Eye (tissue), 1 donor: ENCODE measurements at places on chromosomes 3 and 15.
A peak's percentile ranks its signal among the peaks of the same experiment; 100 is the strongest.

DNA sequence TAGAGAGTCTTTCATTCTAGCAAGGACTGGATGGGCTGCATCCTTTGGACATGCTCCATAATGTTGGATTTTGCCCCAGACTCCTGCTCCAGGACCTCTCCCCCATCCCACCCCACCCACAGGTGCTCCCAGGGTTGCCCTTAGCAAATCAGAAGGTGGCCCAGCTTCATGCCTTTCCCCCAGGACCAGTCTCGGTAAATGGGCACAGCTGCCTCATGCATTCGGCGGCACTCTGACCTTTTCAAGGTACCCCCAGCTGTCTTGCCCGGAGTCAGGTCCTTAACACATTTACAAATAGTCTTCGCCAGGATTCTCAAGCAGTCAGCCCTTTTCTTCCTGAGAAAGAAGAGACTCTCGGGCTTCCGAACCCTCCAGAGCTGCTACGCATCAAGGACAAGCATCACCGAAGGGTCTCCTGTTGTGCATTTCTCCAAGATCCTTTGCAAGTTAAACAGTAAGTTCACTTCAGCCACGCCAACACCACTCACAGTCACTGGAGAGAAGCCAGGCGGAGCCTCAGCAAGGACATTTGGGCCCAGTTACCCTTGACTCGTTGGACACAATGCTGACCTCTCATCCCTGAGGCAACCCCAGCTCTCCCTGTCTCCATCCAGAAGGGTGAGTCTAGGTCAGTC lies 287.8 kb downstream of the FAM43A start:
- no peak for DNase-seq

- no peak for DNase-seq
These were observed 739 bp upstream of the AMOTL2 start for GRCh38 chr3:134374791-134375581.

DNA sequence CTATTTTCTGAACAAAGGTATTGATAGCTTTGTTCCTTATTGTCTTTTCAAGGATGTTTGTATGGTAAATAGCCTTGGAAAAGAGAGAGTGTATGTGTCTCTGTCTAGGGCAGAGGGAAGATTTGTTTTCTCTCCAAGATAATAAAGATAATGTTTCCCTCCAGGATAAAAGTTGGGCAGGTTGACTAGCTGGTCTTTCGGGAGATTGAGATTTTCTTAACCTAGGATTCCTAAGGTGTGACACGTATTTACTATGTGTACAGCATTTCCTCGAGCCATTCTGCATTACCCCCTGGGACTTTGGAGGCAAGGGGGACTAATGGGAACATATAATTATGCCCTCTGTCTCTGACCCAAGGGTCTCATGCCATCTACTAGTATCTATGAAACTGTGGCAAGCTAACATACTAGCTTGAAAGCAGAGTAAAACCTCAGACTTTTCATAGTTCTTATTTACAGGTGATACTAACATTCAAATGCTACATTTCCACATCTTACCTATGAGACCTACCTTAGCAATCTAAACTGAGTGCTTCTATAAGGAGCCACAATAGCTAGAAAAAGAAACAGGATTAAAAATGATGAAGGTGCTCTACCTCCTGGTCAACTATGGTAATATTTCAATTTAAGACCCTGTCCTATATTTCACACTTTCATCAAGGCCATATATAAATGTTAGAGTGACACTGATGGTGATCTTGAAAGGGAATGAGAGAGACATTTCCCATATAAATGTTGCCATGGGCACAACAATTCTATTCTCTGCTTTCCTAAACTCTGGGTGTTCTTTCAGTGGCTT lies 252.9 kb upstream of the CBLB start:
- no peak for DNase-seq

DNA sequence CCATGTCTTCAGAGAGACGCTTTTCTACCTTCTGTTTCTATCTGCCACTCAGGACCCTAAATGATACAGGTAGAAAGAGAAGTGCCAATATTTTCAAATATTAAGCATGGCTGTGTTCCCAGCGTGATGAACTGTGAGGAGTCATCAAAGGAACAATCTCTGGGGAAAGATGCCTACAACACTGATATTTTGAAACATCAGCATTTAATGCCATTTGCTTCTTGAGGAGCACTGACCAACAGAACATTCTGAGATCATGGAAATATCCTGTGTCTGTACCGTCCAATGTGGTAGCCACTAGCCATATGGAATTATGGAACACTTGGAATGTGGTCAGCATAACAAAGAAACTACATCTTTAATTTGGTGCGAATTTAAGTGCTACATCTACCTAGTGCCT lies 117.9 kb upstream of the COL6A5 start:
- DNase-seq: no peak

DNA sequence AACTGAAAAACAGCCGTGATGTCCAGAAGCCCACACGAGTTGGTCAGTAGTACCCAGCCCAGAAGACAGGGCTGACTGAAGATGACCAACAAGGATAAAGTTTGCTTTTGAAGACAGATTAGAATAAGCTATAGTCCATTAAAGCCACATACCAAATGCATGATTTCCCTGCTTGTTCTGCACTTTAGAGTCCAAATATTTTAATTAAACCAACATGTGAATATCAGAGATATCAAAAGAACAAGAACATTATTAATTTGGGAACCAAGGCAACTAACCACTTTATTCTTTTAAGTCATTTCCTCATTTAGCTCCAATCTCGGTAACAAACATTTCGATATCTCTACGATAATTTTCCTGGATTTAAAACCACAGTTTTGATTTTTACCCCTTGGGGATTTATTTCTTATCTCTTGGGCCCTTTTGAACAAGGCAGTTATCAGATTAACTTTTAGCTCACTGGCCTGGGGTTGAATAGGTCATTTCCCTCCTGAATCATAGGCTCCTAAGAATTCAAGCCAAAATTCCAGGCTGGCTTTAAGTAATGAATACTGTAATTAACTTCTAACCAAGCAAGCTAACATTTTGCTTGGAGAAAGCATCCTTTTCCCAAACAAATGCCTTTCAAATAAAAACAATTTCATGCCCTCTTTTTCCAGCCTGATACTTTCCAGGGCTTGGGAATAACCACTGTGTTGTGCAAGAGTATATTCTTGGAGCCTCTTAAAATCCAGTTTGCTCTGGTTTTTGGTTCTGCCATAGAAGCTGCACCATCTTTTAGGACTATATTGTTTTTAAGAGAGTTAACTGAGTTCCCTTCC lies 102.9 kb upstream of the NR2E3 start:
- peak; percentile 36 for DNase-seq

DNA sequence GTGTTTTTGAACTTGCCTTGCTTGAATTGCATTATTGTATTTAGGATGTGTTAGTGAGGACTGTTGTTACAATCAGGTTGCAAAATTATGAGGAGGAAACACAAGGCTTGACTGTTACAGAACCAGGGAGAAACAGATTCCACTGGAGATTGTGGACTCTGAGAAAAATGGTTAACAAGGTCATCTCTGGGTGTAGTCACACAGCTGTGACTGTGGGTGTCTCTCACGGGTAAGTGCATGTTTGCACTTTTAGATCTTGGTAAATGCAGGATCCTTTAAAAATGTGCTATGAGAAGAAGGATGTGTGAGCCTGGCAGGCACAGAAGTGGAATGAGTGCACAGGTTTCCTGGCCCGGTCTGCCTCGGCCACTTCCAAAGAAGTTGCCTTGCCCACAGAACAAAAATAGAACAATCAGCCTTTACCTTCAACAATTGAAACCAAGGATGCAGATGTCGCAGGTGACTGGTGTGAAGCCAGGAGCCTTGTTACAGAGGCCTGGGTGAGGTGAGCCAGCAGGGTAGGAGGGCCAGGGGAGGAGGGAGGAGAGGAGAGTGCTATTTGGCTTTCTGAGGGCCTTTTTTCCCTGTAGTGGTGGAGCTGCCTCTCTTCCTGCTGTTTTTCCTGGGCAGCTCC lies 68.0 kb downstream of the ABHD5 start:
- DNase-seq: no peak

DNA sequence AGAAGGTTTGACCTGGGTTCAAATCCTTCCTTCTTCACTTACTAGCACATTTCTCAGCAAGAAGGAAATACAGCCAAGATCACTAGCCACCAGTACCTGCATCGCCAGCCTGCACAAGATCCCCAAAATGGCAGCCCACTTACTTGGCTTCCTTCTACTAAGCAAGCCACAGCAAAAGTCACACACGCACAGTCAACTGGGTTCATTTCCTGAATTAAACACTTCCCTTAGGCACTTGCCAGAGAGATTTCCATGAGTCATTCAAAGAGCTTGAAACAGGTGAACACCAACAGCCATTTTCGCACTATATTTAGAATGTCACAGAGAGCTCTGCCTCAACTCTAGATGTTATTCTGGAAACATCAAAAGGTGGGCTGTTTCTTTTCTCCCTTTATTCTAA lies 42.6 kb downstream of the MGLL start:
- no peak for DNase-seq

- DNase-seq: no peak
These were observed 21.4 kb downstream of the KPNA1 start for GRCh38 chr3:122493296-122493695.

- DNase-seq: no peak
These were observed 56.9 kb upstream of the PDZRN3 start for GRCh38 chr3:73681610-73682009.

GRCh38 chr3:185943760-185944106 lies 5.9 kb upstream of the TRA2B start:
- no peak for DNase-seq

DNA sequence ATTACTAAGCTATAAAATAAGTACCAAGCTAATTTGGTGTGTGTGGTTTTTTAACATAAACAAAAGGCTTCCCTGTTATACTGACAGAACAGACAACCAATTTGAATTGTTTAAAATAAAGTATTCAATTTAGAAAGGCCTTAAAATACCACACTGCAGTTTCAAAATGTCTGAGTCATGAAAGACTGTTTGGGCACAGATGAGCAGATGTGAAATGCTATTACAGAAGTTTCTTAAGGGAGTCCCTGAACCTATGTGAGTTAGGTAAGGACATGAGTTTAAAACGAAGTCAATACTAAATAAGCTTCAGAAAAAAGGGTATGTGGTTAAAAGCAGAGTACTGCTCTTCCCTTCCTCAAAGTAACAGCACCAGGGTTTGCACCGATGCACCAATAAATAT lies 69.7 kb upstream of the SETMAR start:
- no peak for DNase-seq

DNA sequence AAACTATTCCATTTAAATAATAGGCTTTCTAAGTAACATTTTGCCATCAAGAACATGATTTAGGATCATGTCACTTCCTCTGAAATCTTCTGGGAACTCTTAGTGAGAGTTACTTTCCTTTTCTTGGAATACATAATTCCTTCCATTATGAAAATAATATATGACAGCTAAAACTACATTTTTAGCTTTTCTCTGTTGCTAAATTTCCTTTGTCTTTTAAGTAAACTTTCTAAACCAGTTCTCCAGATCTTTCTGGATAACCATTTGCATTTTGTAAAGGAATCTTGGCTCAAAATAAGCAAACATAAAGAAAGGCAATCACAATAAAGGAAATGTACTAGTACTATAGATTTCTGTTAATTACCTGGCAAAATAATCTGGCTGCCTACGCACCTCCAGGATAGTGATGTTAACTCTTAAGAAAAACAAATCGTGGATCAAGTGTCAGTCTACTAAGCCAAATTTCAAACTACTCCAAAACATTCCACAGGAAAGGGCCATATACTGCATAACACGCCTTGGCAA lies 165.7 kb downstream of the ZNF385D start:
- DNase-seq: no peak

DNA sequence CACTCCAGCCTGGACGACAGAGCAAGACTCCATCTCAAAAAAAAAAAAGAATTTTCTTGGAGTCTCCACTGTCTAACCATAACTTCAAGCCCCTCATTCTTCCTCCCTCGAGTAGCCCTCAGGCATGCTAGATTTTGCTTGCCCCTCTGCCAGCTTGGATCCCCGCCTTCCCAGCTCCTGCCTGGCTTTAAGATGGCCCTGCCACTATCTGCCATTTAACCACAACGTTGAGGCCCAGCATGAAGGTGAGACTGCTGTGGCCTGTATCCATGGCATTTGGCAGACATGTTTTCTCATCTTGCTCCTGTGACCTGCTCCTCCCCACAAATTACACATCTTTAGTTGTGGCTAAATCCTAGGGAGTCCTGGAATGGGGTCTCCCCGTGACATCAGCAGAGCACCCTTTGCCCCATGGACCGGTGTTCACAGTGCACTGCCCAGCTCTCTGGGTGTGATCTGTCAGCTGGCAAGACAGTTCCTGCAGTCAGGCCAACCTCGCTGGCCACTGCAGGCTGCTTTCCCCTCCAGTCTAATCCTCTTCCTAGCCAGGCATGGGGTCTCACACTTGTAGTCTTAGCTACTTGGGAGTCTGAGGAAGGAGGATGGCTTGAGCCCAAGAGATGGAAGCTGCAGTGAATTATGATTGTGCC lies 10.4 kb downstream of the VPS18 start:
- DNase-seq: no peak

GRCh38 chr15:100082761-100083402 lies 258.9 kb downstream of the ADAMTS17 start:
- no peak for DNase-seq

- DNase-seq: no peak
These were observed 247.3 kb upstream of the NSMCE3 start for GRCh38 chr15:29516929-29517328.

GRCh38 chr15:70100474-70101341 lies 3.0 kb upstream of the TLE3 start:
- DNase-seq: peak; percentile 83

DNA sequence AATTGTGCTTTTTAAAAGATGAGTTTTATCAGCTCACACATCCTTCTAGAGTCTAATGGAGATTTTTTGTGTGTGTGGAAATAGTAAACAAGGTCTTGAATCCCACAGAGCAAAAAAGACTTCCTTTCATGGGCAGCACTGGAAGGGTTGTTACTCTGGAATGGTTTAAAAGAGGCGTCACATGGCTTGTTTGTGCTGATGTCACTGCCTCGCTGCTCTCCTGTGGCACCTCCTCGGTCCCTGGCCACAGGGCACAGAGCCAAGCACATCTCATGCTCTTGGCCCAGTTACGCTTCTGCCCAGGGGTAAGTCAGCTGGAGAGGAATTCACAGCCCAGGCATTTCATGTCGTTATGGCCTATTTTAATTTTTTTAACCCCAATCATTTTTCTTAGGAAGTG lies 53.2 kb downstream of the PGPEP1L start:
- DNase-seq: peak; percentile 45

DNA sequence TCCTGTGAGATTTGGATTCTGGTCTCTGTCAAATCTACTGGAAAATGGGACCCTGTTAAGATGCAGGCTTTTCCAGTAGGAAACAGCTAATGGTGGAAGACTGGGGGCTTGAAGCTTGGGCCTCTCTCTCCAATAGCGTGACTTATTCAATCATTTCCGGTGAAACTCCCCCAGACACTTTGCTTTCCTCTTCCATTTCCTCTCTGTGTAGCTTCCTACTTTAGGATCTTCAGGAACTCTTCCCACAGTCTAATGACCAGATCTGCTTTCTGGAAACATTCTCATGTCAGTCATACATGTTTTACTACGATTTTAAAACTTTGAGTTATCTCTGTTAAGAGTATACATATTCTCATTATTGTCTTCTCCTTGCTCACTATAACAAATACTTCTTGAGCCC lies 28.0 kb upstream of the TPRG1 start:
- DNase-seq: no peak
